Cortex of kidney (tissue), 1 donor: ENCODE measurements at places on chromosomes 3 and 15.

DNA sequence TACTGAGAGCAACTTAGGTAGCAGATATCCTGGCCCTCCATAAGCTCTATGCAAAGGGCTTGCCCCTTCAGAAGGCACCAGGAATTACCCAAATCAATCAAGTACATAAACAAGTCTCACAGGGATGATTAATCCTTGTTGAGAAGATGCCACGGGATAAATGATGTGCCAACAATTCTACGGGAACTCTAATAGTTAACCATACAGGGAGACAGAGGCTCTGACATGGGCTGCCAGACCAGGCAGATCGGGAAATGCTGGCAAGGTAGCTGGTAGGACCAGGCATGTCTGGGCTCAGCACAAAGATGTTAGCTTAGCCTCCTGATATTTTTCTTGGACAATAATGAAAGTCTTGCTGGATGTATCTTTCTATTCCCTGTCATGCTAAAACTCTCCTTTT is 249.3 kb upstream of the THBS1 start:
- DNase-seq: no peak

- DNase-seq: no peak
Measured at GRCh38 chr3:184305577-184305976, 6.5 kb downstream of the PSMD2 start.

DNA sequence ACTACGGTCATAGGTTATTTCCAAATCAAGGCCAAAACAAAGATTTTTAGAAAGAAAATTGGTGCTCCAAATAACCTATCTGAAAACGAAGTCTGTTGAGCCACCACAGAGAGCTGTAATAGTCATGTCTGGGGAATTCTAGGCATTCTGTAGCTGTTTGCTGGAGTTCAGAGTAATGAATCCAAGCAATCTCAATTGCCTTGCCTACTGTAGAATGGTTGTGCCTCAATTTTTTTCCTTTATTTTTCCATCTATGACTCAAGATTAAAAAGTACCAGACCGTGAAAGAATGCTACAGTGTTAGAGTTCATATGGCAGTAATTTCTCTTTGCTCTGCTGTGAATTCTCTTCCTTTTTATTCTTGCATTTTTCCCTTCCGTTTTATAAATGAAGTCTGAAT is 1007.2 kb upstream of the ALCAM start:
- DNase-seq: no peak

GRCh38 chr3:124063197-124063909 is 71.4 kb upstream of the ROPN1 start:
- DNase-seq: no peak

DNA sequence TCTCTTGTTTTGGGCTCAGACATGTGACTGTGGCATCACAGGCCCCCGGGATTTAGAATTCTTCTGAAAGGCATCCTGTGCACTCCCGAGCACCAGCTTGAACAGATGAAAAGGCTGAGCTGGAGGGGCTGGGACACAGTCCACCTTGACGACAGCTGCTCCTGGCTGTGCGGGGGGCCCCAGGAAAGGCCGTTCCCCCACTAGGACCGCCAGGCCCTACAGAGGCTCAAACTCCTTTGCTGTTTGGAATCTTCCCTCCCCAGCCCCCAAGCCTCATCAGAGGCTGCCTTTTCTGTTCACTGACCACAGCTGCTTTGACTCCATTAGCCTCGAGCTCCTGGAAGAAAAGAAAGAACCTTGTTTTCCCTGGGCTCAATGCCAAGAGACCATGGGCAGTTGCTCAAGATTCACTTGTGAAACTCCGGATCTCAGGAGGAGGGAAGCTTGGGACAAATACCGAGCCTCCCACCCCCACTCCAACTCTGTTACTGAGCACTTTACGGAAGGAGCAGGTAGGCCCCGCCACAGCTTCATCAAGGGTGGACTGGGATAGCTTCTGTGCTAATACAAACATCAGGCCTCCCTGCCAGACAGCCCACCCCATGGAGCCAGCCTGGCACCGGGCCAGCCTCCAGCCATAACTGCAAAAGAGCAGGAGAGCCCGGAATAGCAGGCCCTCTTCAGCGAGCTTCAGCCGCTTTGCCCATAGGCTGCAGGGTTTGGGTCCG is 15.7 kb downstream of the CIDEC start:
- no peak for DNase-seq

DNA sequence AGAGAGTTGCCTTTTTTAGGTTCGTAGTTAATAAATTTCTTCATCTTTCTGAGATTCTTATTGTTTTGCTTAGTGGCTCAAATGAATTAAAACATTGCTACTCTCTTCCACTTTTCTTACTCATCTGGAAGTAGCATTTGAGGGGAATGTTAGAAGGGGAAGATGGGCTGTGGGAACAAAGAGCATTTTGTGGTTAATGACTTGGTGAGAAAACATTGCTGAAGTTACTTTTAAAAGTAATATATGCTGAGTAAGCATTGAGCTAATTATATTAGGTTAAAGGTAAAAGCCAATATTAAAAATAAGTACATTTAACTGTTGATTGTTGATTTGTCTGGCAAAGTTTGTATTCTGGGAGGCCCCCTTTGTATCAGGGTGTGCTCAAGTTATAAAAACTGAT is 5.7 kb downstream of the MORF4L1 start:
- no peak for DNase-seq

GRCh38 chr3:188452158-188452772 is 298.3 kb downstream of the LPP start:
- DNase-seq: no peak

GRCh38 chr3:42066516-42067181 is 24.5 kb upstream of the TRAK1 start:
- DNase-seq: no peak

DNA sequence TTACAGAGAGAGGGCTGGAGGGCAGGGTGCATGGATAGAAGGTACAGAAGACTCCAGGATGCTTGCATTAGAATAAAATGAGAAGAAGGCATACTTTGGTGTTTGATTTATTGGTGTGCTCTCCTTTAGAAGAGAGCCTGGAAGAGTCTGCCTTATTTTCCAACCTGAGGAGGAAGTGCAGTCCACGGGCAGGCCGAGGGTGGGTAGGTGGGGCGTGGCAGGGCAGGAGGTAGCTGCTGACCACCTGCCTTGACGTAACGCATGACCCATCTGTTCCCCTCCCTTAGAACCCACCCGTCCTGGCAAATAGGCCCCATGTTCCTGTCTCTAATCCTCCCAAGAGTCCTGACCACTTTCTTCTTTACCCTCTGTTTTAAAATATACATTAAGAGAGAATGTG is 222.3 kb upstream of the LYSMD4 start:
- no peak for DNase-seq

DNA sequence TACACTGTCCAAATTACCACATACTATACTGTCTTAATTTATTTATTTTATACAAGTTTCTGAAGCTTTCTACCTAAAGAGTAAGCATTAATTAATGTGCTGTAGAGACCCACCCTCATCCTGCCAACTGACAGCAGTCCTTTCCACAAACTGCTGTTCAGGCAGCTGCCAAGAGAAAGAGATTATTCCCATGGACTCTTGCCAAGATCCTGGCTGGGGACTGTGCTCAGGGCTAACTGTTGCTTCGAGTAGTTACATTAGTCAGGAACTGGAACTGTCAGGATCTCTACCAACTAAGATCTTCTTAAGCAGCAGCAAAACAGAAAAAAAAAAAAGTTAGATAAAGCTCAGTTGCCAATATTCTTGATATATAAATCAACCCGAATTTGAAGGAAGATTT is 398.8 kb downstream of the MECOM start:
- no peak for DNase-seq
